CD14-positive monocyte (primary cell): ENCODE measurements at places on chromosomes 12 and 14.
A peak's percentile ranks its signal among the peaks of the same experiment; 100 is the strongest.

- no peak for DNase-seq
Measured at GRCh38 chr14:55488204-55488603, 47.8 kb upstream of the TBPL2 start.

- no peak for DNase-seq
Measured at GRCh38 chr12:52193991-52194390, 2.2 kb upstream of the KRT80 start.

GRCh38 chr12:45627407-45628069 is 102.0 kb upstream of the ARID2 start:
- no peak for DNase-seq

GRCh38 chr12:24127919-24128721 is 178.7 kb upstream of the SOX5 start:
- DNase-seq, result no peak

GRCh38 chr12:48237162-48237561 is 34.1 kb upstream of the OR10AD1 start:
- DNase-seq, result no peak

- no peak for DNase-seq
Measured at GRCh38 chr12:76155157-76155670, 70.7 kb upstream of the NAP1L1 start.

DNA sequence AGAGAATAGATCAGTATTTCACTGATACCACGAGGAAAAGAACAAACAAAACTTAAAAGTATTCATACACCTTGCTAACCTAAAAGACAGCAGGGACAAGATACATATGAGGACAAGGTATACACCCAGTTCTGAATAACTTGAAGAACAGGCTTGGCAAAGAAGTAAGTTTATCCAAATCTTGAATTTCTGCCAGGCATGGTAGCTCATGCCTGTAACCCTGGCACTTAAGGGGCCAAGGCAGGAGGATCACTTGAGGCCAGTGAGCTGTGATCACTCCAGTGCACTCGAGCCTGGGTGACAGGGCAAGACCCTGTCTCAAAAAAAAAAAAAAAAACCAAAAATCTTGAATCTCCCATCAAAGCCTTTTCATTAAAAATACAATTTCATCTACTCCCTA is 25.0 kb downstream of the EIF2S1 start:
- no peak for DNase-seq

DNA sequence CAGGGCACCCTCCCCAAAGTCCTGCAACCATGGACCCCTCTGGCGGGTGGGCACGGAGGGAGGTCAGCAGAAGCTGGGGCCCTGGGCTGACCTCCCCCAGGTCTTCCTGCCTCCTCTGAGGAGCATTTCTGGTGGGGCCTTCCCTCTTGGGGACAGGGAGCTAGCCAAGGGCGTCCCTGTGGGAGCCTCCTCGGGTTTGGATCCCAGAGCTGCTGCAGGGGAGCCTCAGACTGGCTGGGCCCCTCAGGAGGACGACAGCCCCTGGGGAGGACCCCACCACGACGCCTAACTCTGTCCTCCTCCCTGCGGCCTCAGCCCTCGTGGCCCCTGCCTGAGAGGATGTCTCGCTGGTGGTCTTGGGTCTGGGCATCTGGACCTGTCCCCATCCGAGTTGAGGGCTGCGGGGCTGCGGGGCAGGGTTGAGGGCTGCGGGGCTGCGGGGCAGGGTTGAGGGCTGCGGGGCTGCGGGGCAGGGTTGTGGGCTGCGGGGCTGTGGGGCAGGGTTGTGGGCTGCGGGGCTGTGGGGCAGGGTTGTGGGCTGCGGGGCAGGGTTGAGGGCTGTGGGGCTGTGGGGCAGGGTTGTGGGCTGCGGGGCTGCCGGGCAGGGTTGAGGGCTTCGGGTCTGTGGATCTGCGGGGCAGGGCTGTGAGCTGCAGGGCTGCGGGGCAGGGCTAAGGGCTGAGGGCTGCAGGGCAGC is 37.4 kb downstream of the FBRSL1 start:
- no peak for DNase-seq

- DNase-seq, result no peak
Measured at GRCh38 chr14:78083837-78084236, 86.3 kb upstream of the NRXN3 start.

DNA sequence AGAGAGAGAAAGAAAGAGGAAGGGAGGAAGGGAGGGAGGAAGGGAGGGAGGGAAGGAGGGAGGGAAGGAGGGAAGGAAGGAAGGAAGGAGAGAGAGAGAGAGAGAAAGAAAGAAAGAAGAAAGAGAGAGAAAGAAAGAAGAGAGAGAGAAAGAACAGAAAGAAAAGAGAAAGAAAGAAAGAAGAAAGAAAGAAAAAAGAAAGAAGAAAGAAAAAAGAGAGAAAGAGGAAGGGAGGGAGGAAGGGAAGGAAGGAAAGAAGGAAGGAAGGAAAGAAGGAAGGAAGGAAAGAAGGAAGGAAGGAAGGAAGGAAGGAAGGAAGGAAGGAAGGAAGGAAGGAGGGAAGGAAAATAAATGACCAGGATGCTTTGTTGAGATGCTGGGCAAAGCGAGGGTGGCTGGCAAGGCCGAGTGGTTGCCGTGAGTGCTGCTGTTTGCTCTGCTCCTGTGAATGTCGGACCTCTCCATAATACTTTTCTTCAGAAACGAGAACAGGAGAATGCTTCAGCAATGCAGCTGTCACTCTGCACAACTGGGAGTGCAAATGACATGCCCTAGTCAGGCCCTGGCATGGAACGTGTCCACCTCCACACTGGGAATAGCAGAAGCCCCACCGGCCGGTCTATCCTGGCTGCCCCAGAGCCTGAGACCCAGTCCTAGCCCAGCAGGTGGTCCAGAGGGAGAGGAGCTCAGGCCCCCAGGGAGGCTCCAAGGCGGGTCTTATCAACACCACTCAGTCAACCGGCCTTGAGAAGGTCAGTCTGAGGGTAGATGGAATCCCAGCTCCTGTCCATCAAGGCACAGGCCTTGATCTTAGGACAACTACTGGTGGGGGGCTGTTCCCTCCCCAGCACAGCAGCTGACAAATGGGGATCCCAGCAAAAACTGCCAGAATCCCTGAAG is 25.1 kb upstream of the EIF5 start:
- no peak for DNase-seq

DNA sequence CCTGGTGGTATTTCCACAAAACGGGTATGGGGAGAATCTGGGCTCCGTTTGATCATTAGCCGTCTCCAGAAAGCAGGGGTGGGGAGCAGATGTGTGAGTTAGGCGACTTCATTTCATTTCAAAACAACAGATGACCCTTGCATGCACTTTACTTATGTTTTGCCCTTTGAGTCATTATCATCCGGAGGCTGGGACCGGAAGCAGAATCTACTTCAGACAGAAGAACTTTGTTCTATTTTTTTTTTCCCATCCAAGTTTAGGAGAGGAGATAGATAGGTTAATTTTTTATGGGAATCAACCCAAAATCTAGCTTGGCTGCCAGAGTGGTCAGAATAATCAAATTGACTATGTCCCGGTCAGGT is 31.3 kb upstream of the CMAS start:
- DNase-seq, result no peak

DNA sequence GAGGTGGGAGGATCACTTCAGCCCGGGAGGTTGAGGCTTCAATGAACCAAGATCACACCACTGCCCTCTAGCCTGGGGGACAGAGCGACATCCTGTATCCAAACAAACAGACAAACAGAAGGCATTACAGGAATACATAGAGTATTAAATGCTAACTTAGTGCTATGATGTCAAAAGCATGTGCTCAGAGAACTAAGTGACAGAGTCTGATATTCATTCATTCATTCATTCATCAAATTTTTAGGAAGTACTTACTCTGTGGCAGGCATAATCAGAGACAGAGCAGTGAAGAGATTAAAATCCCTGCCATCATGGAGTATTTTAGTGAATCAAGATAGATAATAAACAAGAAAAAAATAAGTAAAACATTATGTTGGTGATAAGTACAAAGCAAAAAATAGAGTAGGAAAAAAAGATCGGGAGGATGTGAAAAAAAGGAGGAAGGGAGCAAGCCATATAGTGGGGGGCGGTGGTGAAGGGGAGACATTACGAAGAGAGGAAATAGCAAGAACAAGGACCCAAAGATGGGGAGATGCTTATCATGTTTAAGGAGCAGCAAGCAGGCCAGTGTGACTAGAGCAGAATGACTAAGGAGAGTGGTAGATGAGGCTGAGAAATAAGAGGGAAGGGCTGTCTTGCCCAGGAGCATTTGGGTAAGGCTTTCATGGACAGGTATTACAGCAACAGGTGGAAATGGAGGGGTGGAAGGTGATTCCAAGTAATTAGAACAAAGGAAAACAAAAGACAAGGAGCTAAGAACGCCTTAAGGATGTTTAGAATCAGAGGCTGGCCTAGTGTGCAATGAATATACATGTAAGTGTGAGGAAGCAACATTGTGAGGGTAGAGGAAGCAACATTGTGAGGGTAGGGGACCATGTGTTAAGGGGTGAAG is 2.8 kb downstream of the MAP4K5 start:
- no peak for DNase-seq

- DNase-seq, result no peak
Measured at GRCh38 chr14:26394150-26394810, 203.6 kb downstream of the NOVA1 start.

DNA sequence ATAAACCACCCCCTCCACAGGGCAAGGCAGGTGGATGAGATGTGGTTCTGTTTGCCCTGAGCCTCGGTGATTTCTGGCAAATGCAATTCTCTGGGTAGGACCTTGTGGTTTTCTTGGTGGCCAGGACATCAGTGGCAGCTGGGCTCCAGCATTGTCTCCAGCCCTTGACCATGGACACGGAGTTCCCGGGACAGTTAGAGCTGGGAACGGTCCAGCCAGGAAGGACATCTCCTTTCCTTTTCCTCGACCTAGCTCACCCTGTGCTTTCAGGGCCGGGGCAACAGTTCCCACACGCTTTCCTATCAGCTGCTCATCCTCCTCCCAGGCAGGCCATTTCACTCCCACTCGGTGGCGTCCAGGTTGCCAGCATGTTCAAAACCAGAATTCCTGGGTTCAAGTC is 9.2 kb downstream of the SERPINA4 start:
- no peak for DNase-seq

GRCh38 chr14:55780156-55780946 is 200.3 kb downstream of the KTN1 start:
- peak; percentile 29 for DNase-seq

- DNase-seq, result no peak
Measured at GRCh38 chr14:56955745-56956144, 145.5 kb upstream of the OTX2 start.

DNA sequence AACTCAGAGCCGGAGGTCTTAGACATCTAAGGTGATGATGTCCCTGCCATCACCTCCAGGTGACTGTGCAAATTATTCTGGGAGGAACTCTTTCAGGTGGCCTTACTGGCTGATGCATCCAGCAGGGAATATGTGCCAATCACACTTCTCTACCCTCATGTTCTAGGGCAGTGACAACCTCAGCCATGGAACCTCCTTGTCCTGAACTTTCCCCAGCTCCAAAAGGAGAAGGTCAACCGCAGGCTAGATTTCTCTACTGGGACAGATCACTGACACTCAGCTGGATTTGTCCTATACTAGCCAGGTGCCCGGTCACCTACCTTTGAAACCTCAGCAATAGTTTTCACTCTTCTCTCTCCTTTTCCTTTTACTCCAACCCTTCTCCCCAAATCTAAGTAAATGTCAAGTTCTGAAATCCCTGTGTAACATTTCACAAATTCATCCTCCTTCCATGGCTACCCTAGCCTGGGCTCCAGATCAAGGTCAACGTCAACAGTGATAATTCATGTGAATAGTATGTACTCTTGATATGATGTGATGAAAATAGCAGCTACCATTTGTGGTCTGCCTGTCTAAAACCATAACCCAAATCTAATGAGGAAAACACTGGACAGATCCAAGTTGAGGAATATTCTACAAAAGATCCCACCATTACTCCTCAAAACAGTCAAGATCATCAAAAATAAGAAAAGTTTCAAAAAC is 115.0 kb upstream of the EGLN3 start:
- DNase-seq, result no peak

- DNase-seq, result no peak
Measured at GRCh38 chr12:63989301-63989845, 144.9 kb downstream of the SRGAP1 start.

DNA sequence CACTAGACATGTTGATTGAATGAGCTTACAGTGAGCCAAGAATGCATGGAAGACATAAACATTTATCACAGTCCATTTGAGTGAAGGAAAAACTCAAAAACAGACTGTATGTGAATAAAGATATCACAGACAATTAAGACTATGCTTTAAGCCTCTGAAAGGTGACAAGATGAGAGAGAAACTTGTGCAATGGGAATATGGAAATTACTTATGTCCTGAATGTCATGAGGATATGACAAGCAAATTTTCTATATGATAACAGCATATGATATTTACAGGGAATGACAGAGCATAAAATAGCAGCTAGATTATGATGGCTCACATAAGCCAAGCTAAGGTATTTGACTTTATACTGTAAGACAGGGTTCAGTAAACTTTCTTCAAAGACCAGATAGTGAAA is 1153.1 kb upstream of the USP15 start:
- no peak for DNase-seq

DNA sequence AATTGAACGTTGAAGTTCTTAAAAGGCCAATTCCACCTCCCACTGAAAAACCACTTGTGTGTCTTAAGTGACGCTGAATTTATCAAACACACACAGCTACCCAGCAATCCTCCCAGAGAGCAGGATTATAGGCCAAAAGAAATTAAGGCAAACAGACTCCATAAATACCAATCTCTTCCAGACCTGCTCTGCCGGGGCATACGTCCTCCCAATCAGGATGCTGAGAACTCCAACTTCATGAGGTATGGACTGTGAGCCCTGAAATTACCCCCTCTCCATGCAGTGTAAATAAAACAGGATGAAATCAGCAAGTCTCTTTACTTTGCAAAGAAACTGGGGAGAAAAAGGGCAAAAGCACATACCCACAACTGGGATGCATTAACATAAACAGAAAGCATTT is 265.2 kb downstream of the KSR2 start:
- no peak for DNase-seq

GRCh38 chr14:21367582-21368144 is 16.2 kb downstream of the SUPT16H start:
- DNase-seq, result no peak

DNA sequence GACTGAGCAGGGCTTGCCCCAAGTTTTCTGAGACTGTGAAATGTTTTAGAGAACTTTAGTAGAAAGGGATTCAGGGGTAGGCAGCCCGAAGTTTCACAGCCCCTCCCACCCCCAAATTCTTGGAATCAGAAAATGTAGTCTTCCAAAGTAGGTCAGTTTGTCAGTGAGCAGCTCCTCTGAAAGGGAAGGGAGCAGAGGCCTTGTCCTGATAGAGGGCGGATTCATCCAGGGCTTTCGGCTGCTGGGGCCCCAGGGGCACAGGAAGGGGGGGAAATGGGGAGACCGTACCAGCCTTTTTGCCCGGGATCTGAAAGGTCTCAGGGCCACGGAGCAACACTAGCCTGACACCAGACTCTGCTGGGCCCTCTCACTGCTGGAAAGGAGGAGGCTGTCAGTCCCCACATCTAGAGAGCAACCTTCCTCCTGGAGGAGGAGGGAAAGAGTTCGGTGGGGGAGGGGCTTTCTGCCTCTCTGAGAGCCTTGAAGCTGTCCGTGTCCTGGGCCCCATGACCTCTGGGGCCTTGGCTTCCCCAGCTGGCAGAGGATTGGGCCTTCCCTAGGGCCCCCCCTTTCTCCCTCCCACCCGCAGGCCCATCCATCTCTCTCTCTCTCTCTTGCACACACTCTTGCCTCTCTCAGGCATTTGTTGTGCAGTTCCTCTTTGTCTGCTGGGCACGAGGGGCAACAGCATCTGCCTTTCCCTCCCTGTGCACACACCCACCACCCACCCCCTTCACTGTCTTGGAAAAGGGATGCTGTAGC is at the start of gene IKZF4:
Gene IKZF4, plus strand, starts transcription at position 621 of the 762 bp plus-strand sequence. CDS start 451 bp downstream, outside the sequence.
- peak; percentile 42 for DNase-seq
